Fibroblast of skin of right quadriceps (primary cell): ENCODE measurements at places on chromosomes 1 and 21.

- peak; percentile 6 for DNase-seq
These were observed 344.8 kb upstream of the KAZN start for GRCh38 chr1:14253676-14254075.

DNA sequence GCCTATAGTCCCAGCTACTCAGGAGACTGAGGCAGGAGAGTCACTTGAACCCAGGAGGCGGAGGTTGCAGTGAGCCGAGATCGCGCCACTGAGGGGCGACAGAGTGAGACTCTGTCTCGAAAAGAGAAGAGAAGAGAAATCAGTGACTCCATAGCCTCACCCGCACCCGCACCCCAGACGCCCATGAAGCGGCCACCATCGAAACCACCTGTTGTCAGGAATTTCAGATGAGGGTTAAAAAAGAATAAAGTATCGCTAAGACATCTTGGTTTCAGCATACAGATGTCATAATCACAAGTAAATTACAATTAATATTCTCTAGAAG, 47.4 kb downstream of the NPHP4 start:
- no peak for DNase-seq

- no peak for DNase-seq
These were observed 7.9 kb upstream of the LORICRIN start for GRCh38 chr1:153251562-153251961.

DNA sequence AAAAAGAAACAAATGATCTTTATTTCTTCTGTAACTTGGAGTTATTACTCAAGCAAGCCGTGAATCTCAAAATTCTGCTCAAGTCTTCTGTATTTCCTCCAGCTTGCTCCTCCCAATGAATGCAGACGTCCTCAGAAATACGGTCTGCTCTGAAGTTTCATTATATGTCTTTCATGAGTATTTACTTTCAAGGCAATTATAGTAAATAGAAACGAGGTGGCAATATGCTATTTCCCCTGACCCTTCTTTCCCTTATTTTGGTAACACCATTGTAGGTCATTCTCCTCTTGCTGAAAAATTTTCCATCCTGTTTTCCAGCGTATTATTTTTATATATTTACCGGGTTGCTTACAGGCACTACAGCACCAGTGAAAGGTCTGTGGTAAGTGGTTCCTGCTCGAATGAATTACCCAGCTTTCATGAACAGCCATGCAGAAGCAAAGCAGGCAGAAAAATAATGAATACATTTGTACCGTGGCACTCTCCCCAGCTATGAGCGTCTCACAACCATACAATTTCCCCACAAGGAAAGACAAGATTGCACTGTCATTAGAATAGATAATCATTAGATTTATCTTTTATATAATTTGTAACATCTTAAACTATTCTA, 350.9 kb upstream of the PKN2 start:
- no peak for DNase-seq
